Thoracic aorta (tissue), 2 donors: ENCODE measurements at places on chromosomes 6 and 20.

GRCh38 chr20:18058661-18059467 is 1.1 kb upstream of the OVOL2 start:
- peaks cover 4% of the 10 kb centered on the region for H3K4me1 ChIP-seq
- no peak for DNase-seq
- no peak overlapping the region for H3K4me3 ChIP-seq
- no peak overlapping the region for H3K27ac ChIP-seq

GRCh38 chr20:48845721-48846306 is 18.0 kb upstream of the PREX1 start:
- DNase-seq: no peak
- H3K4me3 ChIP-seq: no peak overlapping the region
- no peaks in the 10 kb centered on the region for H3K27me3 ChIP-seq
- no peaks in the 10 kb centered on the region for H3K36me3 ChIP-seq

DNA sequence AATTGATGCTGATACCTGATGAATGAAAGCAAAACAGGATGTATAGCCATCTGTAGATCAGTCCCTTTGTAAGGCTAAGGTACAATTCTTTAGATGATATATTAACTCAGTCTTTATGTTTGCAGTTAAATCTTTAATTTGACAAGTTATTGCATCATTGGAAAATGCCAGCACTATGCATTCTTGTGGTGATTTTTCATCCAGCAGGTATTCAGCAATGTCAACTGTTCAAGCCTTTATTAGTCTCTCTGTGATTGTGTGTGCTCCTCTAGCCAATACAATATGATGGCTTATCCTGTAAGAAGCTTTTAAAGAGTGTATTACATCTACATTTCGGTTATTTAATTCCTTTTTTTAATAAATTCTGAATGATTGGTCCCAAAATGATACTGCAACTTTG is 34.3 kb downstream of the HLA-DMB start:
- H3K36me3 ChIP-seq: no peaks in the 10 kb centered on the region
- H3K4me1 ChIP-seq: no peaks in the 10 kb centered on the region
- DNase-seq: no peak
- no peak overlapping the region for H3K27ac ChIP-seq
- no peaks in the 10 kb centered on the region for H3K27me3 ChIP-seq
- no peak overlapping the region for H3K4me3 ChIP-seq

GRCh38 chr20:45904583-45905504 is 7.1 kb downstream of the PLTP start:
- no peaks in the 10 kb centered on the region for H3K36me3 ChIP-seq
- H3K4me1 ChIP-seq: no peaks in the 10 kb centered on the region
- no peaks in the 10 kb centered on the region for H3K27me3 ChIP-seq
- no peak overlapping the region for H3K27ac ChIP-seq

- H3K27me3 ChIP-seq: no peaks in the 10 kb centered on the region
- peak overlapping the region; percentile 88 for H3K27ac ChIP-seq
- peak overlapping the region; percentile 61 for H3K4me3 ChIP-seq
- DNase-seq: no peak
- H3K4me1 ChIP-seq: peaks cover 66% of the 10 kb centered on the region
These were observed 128.0 kb downstream of the RIN2 start for GRCh38 chr20:19885939-19886660.

DNA sequence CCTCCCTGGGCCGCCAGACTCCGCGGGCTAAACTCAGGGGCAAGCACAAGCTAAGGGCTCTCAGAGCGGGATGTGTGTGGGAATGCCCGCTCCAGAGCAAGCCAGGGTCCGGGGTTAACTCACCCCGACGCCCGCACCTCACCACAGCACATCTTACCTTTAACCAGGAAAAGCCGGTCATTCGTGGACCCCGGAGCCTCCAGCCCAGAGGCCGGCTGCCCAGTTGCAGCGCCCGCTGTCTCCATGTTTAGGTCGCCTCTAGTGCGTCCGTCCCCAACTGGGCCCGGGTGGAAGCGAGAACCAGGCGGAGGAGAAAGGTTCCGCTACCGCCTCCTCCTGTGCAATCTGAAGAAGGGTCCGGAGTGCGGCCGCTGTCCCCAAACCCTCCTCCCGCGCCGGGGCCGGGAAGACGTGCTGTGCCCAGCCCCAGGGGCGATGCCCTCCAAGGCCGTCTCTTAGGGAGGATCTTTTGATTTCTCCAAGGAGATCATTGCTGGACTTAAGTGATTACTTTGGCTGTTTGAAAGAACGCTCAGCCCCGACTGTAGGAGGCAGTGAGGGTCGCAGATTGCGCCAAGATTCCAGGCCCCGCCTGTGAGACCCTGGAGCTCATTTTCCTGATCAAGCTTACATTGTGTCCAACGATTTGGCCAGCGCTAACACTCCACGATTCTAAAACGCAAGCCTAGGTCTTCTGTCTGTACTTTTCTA is at the start of gene TMEM242:
TMEM242 (minus strand) TSS at position 265 of the 711 bp plus-strand sequence; CDS start at position 245, 20 bp downstream.
- H3K27ac ChIP-seq: peak within 1 kb of the TSS; percentile 93
- peaks cover 8% of the 10 kb centered on the region for H3K4me1 ChIP-seq
- H3K36me3 ChIP-seq: peaks cover 7% of the 10 kb centered on the region
- peak within 1 kb of the TSS; percentile 79 for H3K4me3 ChIP-seq

DNA sequence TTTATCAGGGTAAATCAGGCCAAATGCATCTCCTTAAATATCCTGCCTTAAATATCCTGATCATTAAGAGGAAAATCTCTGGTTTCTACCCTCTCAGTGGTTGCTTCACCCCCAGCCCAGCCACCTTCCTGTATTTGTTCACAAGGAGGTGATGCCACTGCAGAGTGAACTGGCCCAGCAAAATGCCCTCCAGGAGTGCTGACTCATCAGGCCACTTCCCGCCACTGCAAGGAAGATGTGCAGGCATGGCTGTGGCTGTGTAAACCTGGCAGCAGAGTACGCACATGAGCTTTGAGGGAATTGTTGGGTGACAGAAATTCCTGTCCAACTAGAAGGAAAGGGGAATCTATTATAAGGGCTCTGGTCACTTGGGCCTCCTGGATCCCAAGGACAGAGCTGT is 13.8 kb downstream of the NQO2 start:
- no peak for DNase-seq
- peaks cover 61% of the 10 kb centered on the region for H3K36me3 ChIP-seq
- H3K4me3 ChIP-seq: no peak overlapping the region
- no peaks in the 10 kb centered on the region for H3K4me1 ChIP-seq
- H3K27me3 ChIP-seq: no peaks in the 10 kb centered on the region

GRCh38 chr6:36610956-36611336 is 16.8 kb downstream of the SRSF3 start:
- H3K4me3 ChIP-seq: no peak overlapping the region
- peaks cover 22% of the 10 kb centered on the region for H3K4me1 ChIP-seq
- DNase-seq: no peak
- H3K27me3 ChIP-seq: no peaks in the 10 kb centered on the region

DNA sequence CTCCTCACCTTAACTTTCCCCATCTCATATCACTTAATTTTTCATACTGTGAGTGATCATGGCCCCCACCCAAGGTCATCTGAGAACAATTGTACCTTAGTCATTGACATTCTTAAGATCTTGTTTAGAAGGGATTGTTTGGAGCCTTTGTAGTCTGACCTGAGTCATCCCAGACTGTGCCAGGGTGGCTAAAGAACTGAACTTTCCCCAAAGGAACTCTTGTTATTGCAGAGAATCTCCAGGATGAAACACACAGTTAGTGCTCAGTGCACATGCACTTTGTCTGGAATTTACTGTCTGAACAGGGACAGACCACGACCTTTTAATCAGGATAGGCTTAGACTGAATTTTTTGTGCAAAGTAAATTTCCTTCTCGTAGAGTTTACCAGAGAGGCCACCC is 112.6 kb upstream of the CCN2 start:
- no peak overlapping the region for H3K4me3 ChIP-seq
- no peaks in the 10 kb centered on the region for H3K36me3 ChIP-seq
- no peaks in the 10 kb centered on the region for H3K27me3 ChIP-seq
- peaks cover 26% of the 10 kb centered on the region for H3K4me1 ChIP-seq
- H3K27ac ChIP-seq: no peak overlapping the region

GRCh38 chr6:97665446-97665845 is 382.4 kb upstream of the MMS22L start:
- H3K4me1 ChIP-seq: peaks cover 6% of the 10 kb centered on the region
- no peaks in the 10 kb centered on the region for H3K36me3 ChIP-seq
- no peak overlapping the region for H3K27ac ChIP-seq
- H3K4me3 ChIP-seq: no peak overlapping the region
- no peak for DNase-seq
- no peaks in the 10 kb centered on the region for H3K27me3 ChIP-seq

GRCh38 chr6:166258854-166259276 is 49.3 kb downstream of the PRR18 start:
- no peaks in the 10 kb centered on the region for H3K36me3 ChIP-seq
- peaks cover 5% of the 10 kb centered on the region for H3K4me1 ChIP-seq
- no peak for DNase-seq
- H3K27ac ChIP-seq: peak overlapping the region; percentile 44

GRCh38 chr20:51098284-51098810 is 75.4 kb upstream of the KCNG1 start:
- DNase-seq: no peak
- H3K36me3 ChIP-seq: no peaks in the 10 kb centered on the region
- no peak overlapping the region for H3K4me3 ChIP-seq
- no peaks in the 10 kb centered on the region for H3K27me3 ChIP-seq
- H3K4me1 ChIP-seq: no peaks in the 10 kb centered on the region

DNA sequence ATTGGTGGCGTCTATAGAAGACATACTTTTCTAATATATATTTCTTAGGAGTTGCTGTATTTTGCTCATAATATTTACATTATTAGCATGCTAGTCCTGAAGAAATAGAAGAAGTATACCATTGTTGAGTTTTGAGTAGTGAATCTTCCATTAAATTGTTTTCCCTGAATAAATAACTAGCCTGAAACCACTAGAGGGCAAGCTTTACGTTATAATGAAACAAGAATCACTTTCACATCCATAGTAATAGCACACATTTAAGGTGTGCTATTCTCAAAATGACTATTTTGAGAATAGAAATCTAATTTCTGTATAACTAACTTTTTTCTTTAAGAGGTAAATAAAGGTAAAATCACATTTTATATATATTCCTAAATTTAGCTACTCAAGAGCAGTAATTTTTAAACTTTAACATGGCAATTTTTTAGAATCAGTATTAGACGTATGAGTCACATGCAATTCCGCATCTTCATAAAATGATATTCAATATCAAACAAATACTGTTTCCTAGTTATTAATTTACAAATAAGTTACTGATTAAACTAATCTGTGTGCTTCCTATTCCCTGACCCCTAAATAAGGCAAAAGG is 213.2 kb upstream of the MANEA start:
- no peaks in the 10 kb centered on the region for H3K4me1 ChIP-seq
- no peak overlapping the region for H3K27ac ChIP-seq
- H3K36me3 ChIP-seq: no peaks in the 10 kb centered on the region
- no peaks in the 10 kb centered on the region for H3K27me3 ChIP-seq
- H3K4me3 ChIP-seq: no peak overlapping the region
- DNase-seq: no peak

- no peak for DNase-seq
- H3K27me3 ChIP-seq: no peaks in the 10 kb centered on the region
- no peak overlapping the region for H3K4me3 ChIP-seq
- H3K27ac ChIP-seq: no peak overlapping the region
- no peaks in the 10 kb centered on the region for H3K36me3 ChIP-seq
These were observed 221.5 kb downstream of the PREX1 start for GRCh38 chr20:48606172-48606840.

- no peak overlapping the region for H3K4me3 ChIP-seq
- no peaks in the 10 kb centered on the region for H3K4me1 ChIP-seq
- H3K27ac ChIP-seq: no peak overlapping the region
- H3K27me3 ChIP-seq: no peaks in the 10 kb centered on the region
- DNase-seq: no peak
These were observed 272.7 kb upstream of the FOXQ1 start for GRCh38 chr6:1039191-1039590.

- H3K27ac ChIP-seq: peak overlapping the region; percentile 20
- no peaks in the 10 kb centered on the region for H3K27me3 ChIP-seq
- H3K36me3 ChIP-seq: no peaks in the 10 kb centered on the region
- DNase-seq: no peak
- H3K4me3 ChIP-seq: peak overlapping the region; percentile 74
These were observed 1.9 kb downstream of the EDN1 start for GRCh38 chr6:12291839-12292604.

GRCh38 chr6:138671351-138671750 is 102.2 kb upstream of the CCDC28A start:
- no peaks in the 10 kb centered on the region for H3K4me1 ChIP-seq
- no peak overlapping the region for H3K4me3 ChIP-seq
- no peak for DNase-seq
- no peaks in the 10 kb centered on the region for H3K27me3 ChIP-seq

DNA sequence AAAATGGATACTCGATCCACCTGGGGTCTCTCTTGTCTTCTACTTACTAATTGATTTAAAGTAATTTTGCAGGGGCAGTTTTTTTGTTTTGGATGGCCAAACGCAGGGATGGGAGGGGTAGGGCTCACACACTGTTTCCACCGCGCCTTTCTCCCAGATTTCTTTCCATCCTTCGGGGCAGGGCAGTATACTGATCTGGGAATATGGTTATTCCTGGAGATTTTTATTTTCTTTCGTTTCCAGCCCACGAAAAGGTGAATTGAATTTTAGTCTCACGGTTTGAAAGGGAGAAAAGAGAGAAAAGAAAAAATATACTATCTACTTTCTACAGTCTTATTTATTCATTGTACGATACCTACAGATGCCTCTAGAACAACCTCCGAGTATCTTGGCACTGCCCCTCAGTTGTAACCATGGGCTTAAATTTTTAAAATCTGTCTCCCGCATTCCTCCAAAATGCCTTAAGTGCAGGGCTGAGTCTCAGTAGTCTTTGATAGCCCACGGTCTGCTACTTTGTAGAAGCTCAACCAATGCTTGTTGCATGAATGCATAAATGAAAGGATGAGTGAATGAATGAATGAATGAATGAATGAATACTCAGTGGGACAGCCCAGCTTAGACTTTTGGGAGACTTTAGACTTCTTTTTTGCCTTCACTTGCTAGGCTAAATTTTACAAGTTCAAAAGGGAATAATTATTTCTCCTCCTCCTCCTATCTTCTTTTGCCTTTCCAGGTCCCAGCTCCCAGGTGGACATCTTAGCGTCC is 18.1 kb upstream of the TRIM27 start:
- no peaks in the 10 kb centered on the region for H3K36me3 ChIP-seq
- DNase-seq: no peak
- H3K4me3 ChIP-seq: peak overlapping the region; percentile 81
- peak overlapping the region; percentile 84 for H3K27ac ChIP-seq

GRCh38 chr6:16766043-16766536 is 4.8 kb upstream of the ATXN1 start:
- H3K36me3 ChIP-seq: no peaks in the 10 kb centered on the region
- DNase-seq: no peak
- H3K4me1 ChIP-seq: peaks cover 68% of the 10 kb centered on the region
- H3K27me3 ChIP-seq: no peaks in the 10 kb centered on the region
- H3K27ac ChIP-seq: no peak overlapping the region

- no peak overlapping the region for H3K4me3 ChIP-seq
- no peak overlapping the region for H3K27ac ChIP-seq
- no peaks in the 10 kb centered on the region for H3K27me3 ChIP-seq
These were observed 53.4 kb downstream of the AKAP12 start for GRCh38 chr6:151292974-151293687.

DNA sequence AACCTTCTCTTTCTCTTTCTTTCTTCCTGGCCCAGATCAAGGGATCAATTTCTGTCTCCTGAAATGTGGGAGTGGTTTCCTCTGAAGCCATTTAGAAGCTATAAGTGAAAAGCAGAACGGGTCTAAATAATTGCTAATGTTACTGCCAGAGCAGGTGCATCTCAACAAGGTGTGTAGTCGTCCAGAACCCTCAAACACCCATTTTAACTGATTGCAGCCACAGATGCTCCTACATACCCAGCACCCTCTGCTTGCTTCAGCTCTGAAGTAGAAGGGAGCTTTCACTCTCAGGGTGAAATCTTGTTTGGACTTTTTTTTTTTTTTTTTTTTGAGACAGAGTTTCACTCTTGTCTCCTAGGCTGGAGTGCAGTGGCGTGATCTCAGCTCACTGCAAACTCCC is 592.1 kb upstream of the ARID1B start:
- H3K27ac ChIP-seq: no peak overlapping the region
- no peak overlapping the region for H3K4me3 ChIP-seq
- H3K4me1 ChIP-seq: no peaks in the 10 kb centered on the region
- H3K27me3 ChIP-seq: no peaks in the 10 kb centered on the region
- DNase-seq: no peak
- H3K36me3 ChIP-seq: no peaks in the 10 kb centered on the region
